ENCODE measurements at places on chromosomes 6 and 20. TPM values are rescaled to one million over a fixed set of nuclear protein-coding genes. Genes with fewer than 3 reads are reported as not detected.

Gene FAM83C
- not detected for total RNA-seq

Gene EPPIN
- total RNA-seq, result not detected

Gene PLAGL2
- 4.2 TPM for total RNA-seq

Gene TNFRSF21
- 8.7 TPM for total RNA-seq

Gene PRSS35
- total RNA-seq, result 0.16 TPM

Gene PGC
- total RNA-seq, result not detected

Gene CD24
- total RNA-seq, result 0.49 TPM

Gene WFDC5
- not detected for total RNA-seq

Gene EPHA7
- total RNA-seq, result 0.13 TPM

Gene TOX2
- total RNA-seq, result 1.7 TPM

Gene SEMG1
- not detected for total RNA-seq

Gene GGT7
- 8.7 TPM for total RNA-seq

Gene PRICKLE4
- total RNA-seq, result 2.3 TPM

Gene LKAAEAR1
- 0.25 TPM for total RNA-seq

Gene SIRPD
- not detected for total RNA-seq

Gene SLC24A3
- total RNA-seq, result 0.16 TPM

Gene DUSP15
- total RNA-seq, result 0.57 TPM

Gene ARHGAP40
- not detected for total RNA-seq

Gene OTOR
- total RNA-seq, result not detected

Gene TMEM239
- not detected for total RNA-seq

Gene POPDC3
- total RNA-seq, result 0.49 TPM

Gene ISM1
- total RNA-seq, result 0.06 TPM

Gene TCP11
- not detected for total RNA-seq

Gene GPR6
- total RNA-seq, result not detected

Gene KIAA0408
- under 0.01 TPM for total RNA-seq

Gene PNLDC1
- total RNA-seq, result 1.3 TPM

Gene SLCO4A1
- 5.0 TPM for total RNA-seq

Gene ESR1
- not detected for total RNA-seq

Gene EFCAB8
- total RNA-seq, result under 0.01 TPM

Gene PLN
- total RNA-seq, result not detected

Gene CPNE5
- 5.8 TPM for total RNA-seq

Gene WFDC12
- total RNA-seq, result not detected

Gene LST1
- total RNA-seq, result 0.32 TPM

Gene GNRH2
- not detected for total RNA-seq

Gene CPXM1
- 0.38 TPM for total RNA-seq

Gene VGLL2
- not detected for total RNA-seq

Gene JPH2
- total RNA-seq, result 0.63 TPM

Gene PDE7B
- 33.6 TPM for total RNA-seq

Gene HMGN3
- total RNA-seq, result 58.7 TPM

Gene TBXT
- not detected for total RNA-seq

All from bladder microvascular endothelial cell (primary cell).